ENCODE measurements at places on chromosomes 1 and 21. TPM values are rescaled to one million over a fixed set of nuclear protein-coding genes. Genes with fewer than 3 reads are reported as not detected.

PERM1 gene
- not detected for total RNA-seq

LCE6A gene
- not detected for total RNA-seq

LAPTM5 gene
- total RNA-seq, result 214 TPM

LSM10 gene
- 44.0 TPM for total RNA-seq

OR2T11 gene
- total RNA-seq, result not detected

ASTN1 gene
- not detected for total RNA-seq

TMPRSS15 gene
- total RNA-seq, result not detected

KRTAP13-2 gene
- total RNA-seq, result not detected

ACKR1 gene
- total RNA-seq, result not detected

PARK7 gene
- total RNA-seq, result 294 TPM

ODF2L gene
- total RNA-seq, result 18.8 TPM

OR10Z1 gene
- not detected for total RNA-seq

S100A16 gene
- not detected for total RNA-seq

KCNQ4 gene
- total RNA-seq, result 0.43 TPM

CCDC190 gene
- not detected for total RNA-seq

PLPP3 gene
- not detected for total RNA-seq

KCNE2 gene
- not detected for total RNA-seq

SYCP1 gene
- not detected for total RNA-seq

DMBX1 gene
- total RNA-seq, result not detected

Measured in activated CD4-positive, alpha-beta T cell treated with anti-CD3 and anti-CD28 coated beads for 36 hours (primary cell).